ENCODE measurements at places on chromosomes 11 and 22.

DNA sequence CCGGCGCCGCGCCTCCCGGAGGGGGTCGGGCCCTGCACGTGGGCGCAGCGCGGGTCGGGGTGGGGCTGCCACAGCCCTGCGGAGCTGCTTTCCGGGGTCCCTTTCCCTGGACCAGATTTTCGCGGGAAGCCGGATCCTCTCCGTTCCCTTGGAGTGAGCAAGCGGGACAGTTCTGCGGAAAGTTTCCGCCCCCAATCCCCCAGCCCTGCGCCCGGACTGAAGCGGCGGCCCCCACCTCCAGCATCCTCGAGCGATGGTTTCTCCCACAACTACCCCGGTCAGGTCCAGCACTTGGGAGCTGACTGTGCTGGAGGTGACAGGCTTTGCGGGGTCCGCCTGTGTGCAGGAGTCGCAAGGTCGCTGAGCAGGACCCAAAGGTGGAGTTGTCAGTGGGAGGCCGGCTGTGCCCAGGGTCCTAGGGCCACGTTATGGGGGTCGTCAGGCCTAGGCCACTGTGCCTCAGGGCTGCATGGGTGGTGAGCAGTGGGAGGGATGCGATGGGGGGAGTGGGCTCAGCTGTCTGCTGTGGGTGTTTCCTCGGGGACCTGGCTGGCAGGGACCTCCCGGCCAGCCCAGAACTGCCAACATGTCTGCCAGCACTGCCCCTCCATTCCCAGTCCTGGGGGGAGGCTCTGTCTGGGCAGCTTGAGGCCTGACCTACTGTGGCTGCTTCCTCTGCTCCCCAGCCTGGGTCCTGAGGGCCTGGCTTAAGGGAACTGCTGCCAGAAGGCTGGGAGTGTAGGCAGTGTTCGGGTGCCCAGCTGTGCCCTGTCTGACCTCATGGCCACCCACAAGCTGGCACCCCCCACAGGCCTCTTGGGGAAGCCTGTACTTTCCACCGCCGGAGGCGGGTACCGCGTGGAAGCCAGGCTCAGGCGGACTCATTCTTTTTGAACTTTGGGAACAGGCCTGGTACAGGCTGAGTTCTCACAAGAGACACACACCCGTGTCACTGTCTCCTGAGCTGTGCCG lies 726 bp downstream of the ST3GAL4 start:
- DNase-seq: no peak

- DNase-seq: no peak
These were observed 25.0 kb upstream of the CCDC34 start for GRCh38 chr11:27388001-27388400.

GRCh38 chr11:116135891-116136290 lies 631.7 kb upstream of the CADM1 start:
- no peak for DNase-seq

GRCh38 chr11:19683141-19683805 lies 29.4 kb upstream of the NAV2 start:
- no peak for DNase-seq

- DNase-seq: peak; percentile 45
These were observed at the start of gene ARHGEF17 for GRCh38 chr11:73308003-73308960. Gene ARHGEF17, plus strand, starts transcription at chr11:73308276. Its CDS starts 363 bp downstream, at chr11:73308639.

GRCh38 chr11:73468590-73469161 lies 92.5 kb downstream of the RELT start:
- DNase-seq: no peak

GRCh38 chr11:78310500-78310909 lies 107.1 kb downstream of the GAB2 start:
- no peak for DNase-seq

All from stimulated activated naive CD4-positive, alpha-beta T cell treated with Interleukin-2 at 50 U/mL for 16 hours (primary cell).